ENCODE measurements at places on chromosomes 4 and X.

- no peak for DNase-seq
These were observed 21.9 kb downstream of the MSN start for GRCh38 chrX:65689377-65689776.

DNA sequence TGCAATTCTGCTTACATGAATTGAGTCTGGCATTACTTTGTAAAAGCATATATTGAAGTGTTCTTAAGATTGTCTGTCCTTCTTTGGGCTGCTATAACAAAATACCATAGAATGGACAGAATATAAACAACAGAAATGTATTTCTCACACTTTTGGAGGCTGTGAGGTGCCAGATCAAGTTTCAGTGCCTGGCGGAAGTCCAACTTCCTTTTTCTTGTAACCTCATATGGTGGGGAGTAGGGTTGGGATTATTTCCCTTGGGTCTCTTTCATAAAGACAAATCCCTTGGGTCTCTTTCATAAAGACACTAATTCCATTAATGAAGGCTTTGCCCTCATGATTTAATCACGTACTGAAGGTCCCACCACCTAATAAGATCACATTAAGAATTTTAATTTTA, 199.3 kb upstream of the GRID2 start:
- DNase-seq: peak; percentile 53

- no peak for DNase-seq
These were observed 449.7 kb downstream of the PCDH10 start for GRCh38 chr4:133598779-133599178.

DNA sequence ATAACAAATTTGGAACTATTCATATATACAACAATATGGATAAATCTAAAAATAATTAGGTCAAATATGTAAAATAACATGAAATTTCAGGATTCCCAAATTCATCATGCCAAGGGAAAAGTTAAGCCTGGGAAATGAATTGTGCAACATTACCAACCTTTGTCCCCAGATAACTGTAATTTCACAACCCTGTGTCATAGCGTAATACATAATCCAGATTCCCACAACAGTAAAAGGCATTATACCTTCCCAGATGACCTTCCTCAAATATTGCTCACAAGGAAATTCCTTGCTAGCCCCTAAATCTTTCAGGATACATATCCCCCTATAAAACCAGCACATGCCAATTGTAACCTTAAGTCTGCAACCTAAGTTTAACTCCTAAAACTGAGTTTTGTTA, 32.9 kb upstream of the RAB40A start:
- no peak for DNase-seq

GRCh38 chrX:148698221-148698620, 197.8 kb downstream of the AFF2 start:
- DNase-seq: no peak

DNA sequence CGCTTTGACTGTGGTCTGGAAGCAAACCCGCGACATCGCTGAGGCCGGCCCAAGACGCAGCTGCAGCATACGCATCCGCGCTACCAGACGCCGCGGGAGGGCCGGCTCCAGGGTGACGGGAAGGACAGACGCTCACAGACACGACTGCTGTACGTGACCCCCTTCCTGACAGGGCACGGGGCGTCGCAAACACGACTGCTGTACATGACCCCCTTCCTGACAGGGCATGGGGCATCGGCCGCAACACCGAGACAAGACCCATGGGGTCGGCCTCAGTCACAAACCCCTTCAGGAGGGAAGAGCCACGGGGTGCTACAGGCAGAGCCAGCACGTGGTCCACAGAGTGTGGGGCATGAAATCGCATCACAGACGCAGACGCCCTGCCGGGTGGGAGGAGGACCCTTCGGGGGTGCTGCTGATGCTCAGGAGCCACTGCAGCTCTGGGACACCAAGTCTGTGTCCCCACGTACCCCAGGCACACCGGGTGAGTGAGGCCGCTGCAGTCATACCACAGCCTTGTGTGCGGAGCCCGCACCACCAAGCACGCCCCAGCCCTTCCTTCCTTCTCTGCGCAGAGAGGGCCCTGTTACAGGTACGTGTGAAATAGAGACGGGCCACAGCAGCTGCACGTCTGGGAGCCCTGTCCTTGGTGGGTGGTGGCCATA, 38.7 kb upstream of the CPLX1 start:
- DNase-seq: no peak

- DNase-seq: no peak
These were observed 573.6 kb downstream of the ADGRL3 start for GRCh38 chr4:61773655-61774245.

DNA sequence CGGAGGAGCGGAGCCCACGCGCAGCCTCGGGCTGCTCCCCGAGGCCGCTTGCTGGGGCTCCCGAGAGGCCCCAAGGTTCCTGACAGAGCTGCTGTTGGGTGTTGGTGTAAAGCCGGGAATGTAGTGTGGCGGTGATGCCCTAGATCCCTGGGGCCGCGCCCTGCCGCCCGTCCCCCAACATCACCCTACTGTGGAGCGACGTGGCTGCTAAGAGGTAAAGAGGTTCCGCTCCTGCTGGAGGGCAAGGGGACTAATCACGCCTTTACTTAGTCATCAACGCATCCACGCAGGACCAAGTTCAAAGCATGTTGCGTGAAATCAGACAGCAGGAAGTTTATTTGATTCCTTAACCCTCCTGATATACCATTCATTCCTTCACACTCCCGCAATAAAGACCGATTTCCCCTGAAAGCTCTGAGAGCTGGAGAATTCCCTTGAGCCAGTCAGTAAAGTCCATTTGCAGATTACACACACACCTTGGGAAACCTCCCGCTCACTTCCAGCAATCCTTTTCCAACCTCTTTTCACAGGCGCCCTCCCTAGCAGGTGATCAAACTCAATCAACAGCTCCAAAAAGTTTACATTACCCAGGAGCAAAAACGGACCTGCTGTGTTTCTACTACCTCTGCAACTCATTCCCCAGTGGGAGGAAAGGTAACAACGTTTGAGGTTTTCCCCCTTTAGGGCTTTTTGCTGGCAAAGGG, 579 bp upstream of the GABRA2 start:
- no peak for DNase-seq

DNA sequence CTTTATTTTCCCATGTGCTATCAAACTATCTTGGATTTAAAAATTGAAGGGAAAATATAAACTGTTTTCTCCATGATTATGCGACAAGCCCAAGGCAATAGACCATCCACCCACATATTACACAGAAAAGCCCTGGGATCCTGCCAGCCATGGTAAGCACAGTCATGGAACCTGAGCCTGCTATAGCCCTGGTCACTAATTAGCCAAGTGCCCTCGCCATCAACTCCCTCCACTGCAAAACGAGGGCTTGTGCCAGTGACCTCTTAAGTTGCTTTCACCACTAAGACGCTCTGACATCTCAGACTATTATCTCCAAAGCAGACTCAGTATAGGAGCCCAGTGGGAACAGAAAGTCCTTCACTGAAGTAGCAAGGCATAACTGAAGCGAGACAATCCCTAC, 69.2 kb downstream of the NLGN4X start:
- no peak for DNase-seq

GRCh38 chr4:184279496-184280061, 61.9 kb upstream of the ENPP6 start:
- DNase-seq: no peak

- no peak for DNase-seq
These were observed 340.8 kb downstream of the PAPSS1 start for GRCh38 chr4:107379054-107379869.

DNA sequence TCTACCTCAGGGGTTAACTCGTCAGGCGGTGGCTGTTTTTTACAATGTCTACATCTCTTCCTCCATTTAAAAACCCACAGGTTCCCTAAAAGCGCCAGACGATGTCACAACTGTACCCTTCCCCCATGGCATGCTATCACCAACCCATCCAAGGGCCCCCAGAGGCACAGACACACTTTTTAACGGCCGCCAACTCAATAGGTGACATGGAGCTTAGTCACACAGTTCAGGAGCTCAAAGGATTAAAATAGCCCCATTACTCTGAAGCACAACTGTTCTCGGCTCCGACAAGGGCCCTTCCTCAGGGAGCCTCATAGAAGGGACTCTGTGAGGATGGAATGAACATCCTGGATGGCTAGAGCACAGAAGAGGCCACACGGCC, 12.4 kb downstream of the SH3KBP1 start:
- peak; percentile 93 for DNase-seq

DNA sequence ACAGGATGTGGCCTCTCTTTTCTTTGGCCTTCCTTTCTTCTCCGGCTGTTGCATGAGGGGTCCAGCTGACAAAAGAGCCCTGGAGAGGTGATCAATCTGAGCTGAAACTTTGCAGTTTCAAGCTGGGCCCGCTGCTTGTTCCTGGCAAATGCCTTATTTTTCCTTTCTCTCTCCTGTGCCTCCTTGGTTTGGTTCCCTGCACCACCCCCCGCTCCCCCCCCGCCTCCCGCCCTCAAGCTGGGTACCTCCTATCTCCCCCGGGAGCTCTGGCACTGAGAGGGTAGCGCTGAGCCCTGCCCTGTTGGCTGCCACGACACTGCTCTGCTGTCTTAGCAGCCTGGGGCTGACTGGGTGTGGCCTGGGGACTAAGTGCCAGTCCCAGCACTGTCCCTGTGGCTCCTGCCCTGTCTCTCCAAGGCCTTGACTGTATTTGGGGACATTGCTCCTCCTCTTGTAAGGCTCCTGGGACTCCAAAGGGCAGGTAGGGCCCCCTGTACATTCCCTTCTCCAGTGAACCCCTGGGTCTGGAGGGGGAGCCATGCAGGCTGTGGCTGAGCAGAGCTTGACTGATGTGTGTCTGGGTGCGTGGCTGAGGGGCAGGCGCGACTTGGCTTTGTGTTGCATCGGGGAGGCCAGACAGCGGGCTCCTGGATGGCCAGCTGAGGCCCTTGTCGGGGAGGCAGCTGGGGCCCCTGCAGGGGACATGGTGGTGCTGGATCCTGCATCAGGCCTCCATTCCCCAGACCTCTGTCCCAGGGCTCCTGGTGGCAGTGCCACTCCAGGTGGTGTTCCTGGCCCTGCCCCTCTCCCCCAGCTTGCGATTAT, 1.1 kb downstream of the PLXNA3 start:
- no peak for DNase-seq

DNA sequence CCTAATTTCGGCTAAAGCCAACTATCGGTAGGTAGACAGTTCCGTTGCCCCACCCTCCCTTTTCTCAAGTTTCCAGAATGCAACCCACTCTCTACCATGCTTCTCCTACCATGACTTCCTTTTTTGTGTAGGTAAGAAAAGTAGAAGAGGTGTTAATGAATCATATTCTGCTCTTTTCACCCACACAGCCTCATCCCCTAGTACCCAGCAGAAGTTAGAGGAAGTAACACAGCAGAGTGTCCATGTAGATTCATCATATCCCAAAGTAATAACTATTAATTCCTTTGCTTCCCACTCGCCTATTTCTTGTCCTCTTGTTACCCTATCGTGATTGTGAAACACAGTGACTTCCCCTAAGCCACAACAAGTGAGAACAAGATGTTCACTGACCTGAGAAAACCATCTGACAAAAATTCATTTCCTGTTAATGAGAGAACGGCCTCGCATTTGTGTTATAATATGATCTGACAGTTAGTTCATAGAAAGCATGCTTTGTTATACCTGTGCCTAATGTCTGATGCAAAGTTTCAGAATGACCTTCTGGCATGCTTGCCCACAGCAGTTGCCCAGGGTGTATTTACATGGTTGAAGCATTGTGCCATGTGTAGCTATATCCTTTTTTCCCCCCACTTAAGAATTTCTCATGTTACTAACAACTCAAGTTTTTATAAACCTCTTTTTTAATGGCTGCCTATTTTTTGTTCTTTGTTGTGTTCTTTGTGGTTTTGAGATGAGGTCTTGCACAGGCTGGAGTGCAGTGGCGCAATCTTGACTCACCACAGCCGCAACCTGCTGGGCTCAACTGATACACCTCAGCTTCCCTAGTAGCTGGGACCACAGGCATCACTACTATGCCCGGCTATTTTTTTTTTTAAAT, 185.6 kb downstream of the RAP1GDS1 start:
- peak; percentile 71 for DNase-seq

GRCh38 chr4:25439918-25440477, 62.9 kb downstream of the ANAPC4 start:
- peak; percentile 74 for DNase-seq

DNA sequence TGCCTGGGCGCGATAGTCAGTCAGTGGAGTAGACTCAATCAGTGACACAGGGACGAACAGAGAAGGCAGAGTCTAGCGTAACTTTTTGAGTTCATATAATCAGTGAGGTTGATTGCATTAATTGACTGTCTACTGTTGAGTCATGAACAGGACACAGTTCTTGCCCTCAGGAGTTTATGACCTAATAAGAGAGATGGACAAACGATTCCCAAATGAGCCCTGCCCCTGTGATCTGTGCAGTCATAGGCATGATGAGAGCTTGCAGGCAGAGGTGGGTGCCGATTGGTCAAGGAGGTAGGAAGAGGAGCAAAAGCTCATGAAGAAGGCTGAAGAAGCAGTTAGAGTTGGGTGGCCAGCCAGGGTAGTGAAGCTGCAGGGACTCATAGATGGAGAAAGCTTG, 57.1 kb downstream of the ADD1 start:
- no peak for DNase-seq

DNA sequence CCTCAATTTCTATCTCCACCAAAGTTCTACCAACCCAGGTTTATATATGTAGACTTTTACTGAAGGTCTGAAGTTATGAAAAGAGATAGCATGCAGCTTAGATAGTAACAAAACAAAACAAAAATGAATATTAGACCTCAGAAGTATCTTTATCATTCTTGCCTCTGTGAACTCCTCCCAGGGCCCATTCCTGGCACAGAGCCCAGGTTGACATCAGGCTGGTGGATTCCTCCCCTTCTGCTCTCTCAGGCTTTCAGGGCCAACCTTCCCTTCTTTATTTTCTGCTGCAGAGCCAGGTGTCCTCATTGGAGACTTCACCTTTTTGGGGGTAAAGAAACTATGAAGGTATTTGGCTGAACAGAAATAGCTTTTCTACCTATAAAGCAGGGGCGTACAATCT, 112.8 kb upstream of the PITX2 start:
- DNase-seq: no peak

DNA sequence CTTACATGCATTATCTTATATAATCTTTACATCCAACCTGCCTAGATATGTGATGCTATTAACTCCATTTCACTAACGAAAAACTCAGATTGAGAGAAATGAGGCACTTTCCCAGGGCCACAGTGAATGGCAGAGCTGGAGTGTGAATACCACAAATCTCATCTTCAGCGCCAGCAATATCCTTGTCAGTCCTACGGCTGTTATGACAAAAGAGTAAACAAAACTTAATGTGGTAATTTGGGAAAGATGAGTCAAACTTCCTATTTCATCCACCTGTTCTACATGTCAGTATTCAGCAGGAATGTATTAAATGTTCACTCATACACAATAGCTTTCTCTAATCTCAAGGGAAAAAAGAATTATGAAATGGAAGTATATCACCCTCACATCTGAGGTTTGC, 56.9 kb downstream of the FAT1 start:
- DNase-seq: no peak

GRCh38 chrX:53684415-53685192, 1.9 kb downstream of the HUWE1 start:
- no peak for DNase-seq
